ENCODE measurements at places on chromosomes 6 and 20. TPM values are rescaled to one million over a fixed set of nuclear protein-coding genes. Genes with fewer than 3 reads are reported as not detected.

NAA20 gene
- 42.0 TPM for total RNA-seq

PABPC1L gene
- 5.5 TPM for total RNA-seq

WFDC8 gene
- total RNA-seq = not detected

LRRN4 gene
- total RNA-seq = not detected

NAPB gene
- total RNA-seq = 7.3 TPM

CST7 gene
- total RNA-seq = not detected

SLC17A2 gene
- not detected for total RNA-seq

CST4 gene
- total RNA-seq = 0.43 TPM

OPRM1 gene
- total RNA-seq = not detected

JPH2 gene
- total RNA-seq = 0.43 TPM

PLCB4 gene
- 2.0 TPM for total RNA-seq

FLRT3 gene
- 8.7 TPM for total RNA-seq

CLIC5 gene
- not detected for total RNA-seq

PPP1R3G gene
- total RNA-seq = 2.8 TPM

SULF2 gene
- total RNA-seq = 28.3 TPM

RIPPLY2 gene
- 0.28 TPM for total RNA-seq

GCM1 gene
- total RNA-seq = not detected

CRISP2 gene
- not detected for total RNA-seq

LY6G5C gene
- total RNA-seq = 0.43 TPM

SESN1 gene
- 23.9 TPM for total RNA-seq

SLC35B3 gene
- 21.2 TPM for total RNA-seq

SLC4A11 gene
- 1.0 TPM for total RNA-seq

HDGFL1 gene
- total RNA-seq = not detected

PSORS1C1 gene
- 1.7 TPM for total RNA-seq

Data from smooth muscle cell of bladder (primary cell).